Stimulated activated CD8-positive, alpha-beta memory T cell treated with anti-CD3 and anti-CD28 coated beads, Interleukin-7, amount 100 ng/mL, for 4 hours (primary cell): ENCODE measurements at places on chromosomes 5 and 9.
A peak's percentile ranks its signal among the peaks of the same experiment; 100 is the strongest.

- no peak for DNase-seq
Observed at GRCh38 chr5:117245130-117245529, 670.5 kb upstream of the SEMA6A start.

DNA sequence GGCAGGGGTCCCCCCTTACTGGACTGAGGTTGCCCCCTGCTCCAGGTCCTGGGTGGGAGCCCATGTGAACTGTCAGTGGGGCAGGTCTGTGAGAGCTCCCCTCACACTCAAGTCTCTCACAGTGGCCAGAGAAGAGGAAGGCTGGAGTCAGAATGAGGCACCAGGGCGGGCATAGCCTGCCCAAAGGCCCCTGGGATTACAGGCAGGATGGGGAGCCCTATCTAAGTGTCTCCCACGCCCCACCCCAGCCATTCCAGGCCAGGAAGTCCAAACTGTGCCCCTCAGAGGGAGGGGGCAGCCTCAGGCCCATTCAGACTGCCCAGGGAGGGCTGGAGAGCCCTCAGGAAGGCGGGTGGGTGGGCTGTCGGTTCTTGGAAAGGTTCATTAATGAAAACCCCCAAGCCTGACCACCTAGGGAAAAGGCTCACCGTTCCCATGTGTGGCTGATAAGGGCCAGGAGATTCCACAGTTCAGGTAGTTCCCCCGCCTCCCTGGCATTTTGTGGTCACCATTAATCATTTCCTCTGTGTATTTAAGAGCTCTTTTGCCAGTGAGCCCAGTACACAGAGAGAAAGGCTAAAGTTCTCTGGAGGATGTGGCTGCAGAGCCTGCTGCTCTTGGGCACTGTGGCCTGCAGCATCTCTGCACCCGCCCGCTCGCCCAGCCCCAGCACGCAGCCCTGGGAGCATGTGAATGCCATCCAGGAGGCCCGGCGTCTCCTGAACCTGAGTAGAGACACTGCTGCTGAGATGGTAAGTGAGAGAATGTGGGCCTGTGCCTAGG lies at the start of gene CSF2:
CSF2 (plus strand) TSS at position 559 of the 783 bp plus-strand sequence; CDS start at position 594, 35 bp downstream.
- DNase-seq: no peak

DNA sequence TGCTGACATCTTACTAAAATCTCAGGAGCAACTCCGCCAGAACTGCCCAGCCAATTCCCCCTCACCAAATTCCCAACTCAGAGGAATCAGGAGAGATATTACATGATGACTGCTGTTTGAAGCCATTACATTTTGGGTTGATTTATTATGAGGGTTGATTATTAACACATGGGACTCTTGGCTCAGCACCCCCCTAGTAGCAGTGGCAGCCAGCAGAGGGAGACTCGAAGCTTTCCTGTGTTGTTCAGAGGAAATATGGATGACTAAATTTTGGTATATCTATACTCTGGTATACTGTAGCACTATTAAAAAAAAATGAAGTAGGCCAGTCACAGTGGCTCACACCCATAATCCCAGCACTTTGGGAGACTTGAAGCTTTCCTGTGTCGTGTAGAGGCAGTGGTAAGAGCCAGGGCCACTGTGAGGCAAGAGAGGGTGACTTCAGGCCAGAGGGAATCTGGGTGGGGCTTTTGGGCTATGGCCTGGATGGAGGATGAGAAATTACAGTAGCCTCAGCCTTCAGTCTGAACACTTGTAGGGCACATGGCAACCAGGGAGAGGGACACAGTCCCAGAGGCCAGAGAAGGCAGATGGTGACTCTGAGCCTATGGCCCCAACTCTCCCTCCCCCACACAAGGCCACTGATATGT lies 111.4 kb downstream of the LHX2 start:
- DNase-seq: no peak

GRCh38 chr5:109506556-109506955 lies 96.8 kb upstream of the PJA2 start:
- no peak for DNase-seq

- no peak for DNase-seq
Observed at GRCh38 chr9:120922404-120923195, 4.0 kb downstream of the TRAF1 start.

DNA sequence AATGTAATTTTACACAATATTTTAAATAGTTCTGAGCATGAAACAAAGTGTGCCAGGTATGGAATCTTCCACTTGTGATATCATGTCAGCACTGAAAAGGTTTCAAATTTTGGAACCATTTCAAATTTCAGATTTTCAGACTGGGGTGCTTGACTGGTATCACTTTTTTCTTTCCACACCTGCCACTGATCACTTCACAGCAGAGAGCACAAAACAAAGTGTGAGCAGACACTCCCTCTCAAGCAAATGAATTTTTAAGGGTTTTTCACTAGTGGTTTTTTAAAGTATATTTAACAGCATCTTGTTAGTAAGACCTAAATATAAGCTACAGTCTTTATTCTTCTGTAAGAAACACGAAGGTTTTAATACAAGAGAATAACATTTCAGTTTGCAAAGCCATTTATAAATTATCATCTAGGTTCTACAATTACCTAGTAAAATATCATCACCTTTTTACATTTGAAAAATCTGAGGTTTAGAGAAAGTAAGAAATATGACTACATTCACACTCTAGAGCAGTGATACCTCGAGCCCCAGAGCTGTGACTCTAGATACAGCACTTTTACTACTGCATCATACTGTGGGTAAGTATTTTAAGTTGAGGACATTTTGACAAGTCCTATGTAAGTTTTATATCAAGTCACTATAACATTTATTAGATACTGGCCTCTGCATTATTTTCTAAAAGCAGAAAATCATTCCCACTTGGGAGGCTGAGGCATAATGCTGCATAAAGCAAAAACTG lies 14.6 kb downstream of the GOLPH3 start:
- DNase-seq: no peak

DNA sequence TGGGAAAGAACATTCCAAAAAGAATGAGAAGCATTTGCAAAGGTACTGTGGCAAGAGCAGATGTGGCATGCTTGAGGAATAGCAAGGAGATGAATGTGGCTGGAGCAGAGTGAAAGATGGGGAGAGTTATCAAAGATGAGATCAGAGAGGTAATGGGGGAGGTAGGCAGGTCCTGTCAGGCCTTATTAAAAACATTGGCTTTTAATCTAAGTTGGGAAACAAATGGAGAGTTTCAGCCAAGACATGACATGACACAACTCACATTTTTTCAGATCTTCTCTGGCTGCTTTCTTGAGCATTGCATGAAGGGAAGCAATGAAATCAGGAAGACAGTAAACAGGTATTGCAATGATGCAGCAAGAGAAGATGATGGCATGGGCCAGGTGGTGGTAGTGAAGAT lies 120.3 kb downstream of the MUSK start:
- no peak for DNase-seq

GRCh38 chr5:148687427-148687826 lies 33.1 kb upstream of the HTR4 start:
- DNase-seq: no peak

- DNase-seq: no peak
Observed at GRCh38 chr5:54533541-54534190, 16.1 kb downstream of the SNX18 start.

DNA sequence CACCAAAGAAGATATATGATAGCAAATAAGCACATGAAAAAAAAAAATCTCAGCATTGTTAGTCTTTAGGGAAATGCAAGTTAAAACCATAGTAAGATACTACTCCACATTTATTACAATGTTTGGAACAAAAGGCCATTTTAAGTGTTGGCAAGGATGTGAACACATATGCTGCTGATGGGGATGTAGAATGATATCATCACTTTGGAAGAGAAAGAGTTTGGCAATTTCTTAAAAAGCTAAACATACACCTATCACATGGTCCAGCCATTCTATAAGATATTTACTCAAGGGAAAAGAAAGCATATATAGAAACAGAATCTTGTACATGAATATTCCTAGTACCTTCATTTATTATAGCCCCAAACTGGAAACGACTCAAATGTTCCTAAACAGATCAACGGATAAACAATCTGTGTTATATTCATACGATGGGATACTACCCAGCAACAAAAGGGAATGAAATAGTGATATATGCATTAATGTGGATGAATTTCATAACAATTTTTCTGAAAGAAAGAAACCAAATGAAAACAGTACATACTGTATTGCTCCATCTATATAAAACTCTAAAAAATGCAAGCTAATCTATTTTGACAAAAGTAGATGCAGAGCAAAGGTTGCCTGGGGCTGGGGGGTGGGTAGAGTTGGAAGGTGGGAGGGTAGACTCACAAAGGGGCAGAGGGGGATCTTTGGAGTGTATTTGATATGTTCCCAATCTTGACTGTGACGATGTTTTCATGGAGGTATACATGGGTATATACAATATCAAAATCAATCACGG lies 45.7 kb upstream of the SMAD5 start:
- DNase-seq: no peak

DNA sequence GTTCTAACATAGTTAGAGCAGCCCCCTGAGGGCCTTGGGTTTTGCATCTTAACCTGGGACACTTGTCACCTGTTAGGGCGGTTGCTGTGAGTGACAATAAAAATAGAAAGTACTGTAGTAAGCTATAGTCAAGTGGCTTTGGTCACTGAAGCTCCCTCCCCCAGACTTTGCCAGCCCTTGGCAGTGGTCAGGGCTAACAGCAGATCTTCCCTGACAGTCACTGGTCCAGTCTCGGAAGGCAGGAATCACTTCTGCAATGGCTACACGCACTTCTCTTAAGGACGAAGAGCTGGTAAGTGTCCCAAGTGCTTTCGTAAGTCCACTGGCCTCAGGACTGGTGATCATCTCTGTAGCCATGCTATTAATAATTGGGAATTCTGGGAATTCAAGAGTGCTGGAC lies 115.0 kb upstream of the RUSC2 start:
- no peak for DNase-seq

DNA sequence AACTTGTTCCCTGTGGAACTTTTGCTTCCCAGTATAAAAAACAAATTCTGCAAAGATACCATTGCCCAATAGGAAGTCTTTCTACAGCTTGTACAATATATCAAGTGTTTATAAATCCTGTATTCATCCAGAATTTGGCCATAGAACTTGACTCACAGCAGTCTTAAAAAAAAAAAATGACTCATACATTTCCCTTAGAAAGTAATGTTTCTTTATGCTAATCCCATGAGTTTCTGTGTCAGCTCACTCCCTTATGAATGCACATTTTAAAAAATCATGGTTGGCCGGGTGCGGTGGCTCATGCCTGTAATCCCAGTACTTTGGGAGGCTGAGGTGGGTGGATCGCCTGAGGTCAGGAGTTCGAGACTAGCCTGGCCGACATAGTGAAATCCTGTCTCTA lies 89.3 kb upstream of the DMRT1 start:
- no peak for DNase-seq

- no peak for DNase-seq
Observed at GRCh38 chr5:23274171-23274570, 233.2 kb upstream of the PRDM9 start.

DNA sequence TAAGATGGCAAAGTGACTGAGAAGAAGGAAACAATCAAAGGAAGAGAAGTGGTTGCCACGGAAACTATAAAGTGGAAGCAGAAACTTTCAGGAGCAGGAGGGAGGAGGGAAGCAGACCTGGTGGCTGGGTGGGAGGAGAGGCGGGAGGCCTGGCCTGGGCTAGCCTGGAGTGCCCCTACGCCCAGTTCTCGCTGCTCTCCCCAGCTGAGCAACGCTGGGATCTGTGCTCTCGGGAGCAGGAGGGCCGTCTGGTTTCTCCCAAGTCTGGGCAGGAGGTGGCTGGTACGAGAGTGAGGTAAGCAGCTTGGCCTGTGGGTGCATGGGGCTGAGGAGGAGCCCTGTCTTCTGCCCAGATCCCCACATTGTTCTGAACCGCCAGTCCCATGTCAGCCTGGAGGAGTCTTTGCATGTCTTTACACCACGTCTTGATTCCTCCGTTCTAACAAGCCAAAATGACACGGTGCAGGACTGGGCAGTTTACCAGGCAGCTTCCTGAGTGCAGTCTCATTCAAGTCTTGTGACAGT lies 15.0 kb upstream of the DAB2IP start:
- no peak for DNase-seq

GRCh38 chr9:131395157-131396098 lies 1.5 kb downstream of the PRRC2B start:
- peak; percentile 65 for DNase-seq

DNA sequence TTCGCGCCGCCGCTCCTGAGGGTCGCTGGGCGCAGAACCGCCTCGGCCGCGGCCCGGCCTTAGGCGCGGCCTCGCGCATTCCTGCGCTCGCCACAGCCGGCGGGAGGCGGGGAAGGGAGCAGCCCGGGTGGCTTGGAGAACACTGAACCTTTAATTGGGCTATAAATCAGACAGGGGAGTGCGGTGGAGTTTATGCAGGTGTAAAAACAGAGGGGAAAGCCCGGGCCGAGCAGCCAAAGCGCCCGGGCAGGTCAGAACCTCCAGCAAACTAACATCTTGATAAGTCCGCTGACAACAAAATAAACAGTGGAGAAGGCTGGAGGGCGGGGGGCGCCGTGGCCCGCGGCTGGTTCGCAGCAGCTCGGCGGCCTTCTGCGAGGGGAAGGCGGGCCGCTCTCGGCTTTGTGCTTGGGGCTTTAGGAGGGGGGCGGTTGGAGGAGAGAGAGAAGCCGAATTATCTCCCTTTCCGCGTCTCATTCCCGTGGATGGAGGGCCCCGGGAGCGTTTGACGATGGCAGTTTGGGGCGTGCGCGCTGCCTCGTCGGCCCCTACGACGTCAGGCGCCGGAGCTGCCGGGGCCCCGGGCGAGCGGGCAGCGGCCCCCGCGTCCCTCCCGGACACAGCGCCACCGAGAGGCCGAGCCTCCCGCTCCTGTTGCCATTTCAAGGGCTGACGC lies 11.3 kb downstream of the FOXD1 start:
- DNase-seq: no peak

GRCh38 chr5:171628633-171628974 lies 157.0 kb upstream of the SMIM23 start:
- DNase-seq: no peak

- no peak for DNase-seq
Observed at GRCh38 chr5:76690037-76690679, 25.8 kb upstream of the F2R start.

GRCh38 chr9:135370411-135371375 lies 108.9 kb upstream of the PPP1R26 start:
- DNase-seq: no peak

- DNase-seq: no peak
Observed at GRCh38 chr9:90442723-90443122, 199.9 kb downstream of the DIRAS2 start.

- DNase-seq: no peak
Observed at GRCh38 chr9:15618540-15619331, 65.9 kb downstream of the CCDC171 start.

GRCh38 chr5:91146230-91146629 lies 236.9 kb downstream of the ARRDC3 start:
- DNase-seq: no peak

DNA sequence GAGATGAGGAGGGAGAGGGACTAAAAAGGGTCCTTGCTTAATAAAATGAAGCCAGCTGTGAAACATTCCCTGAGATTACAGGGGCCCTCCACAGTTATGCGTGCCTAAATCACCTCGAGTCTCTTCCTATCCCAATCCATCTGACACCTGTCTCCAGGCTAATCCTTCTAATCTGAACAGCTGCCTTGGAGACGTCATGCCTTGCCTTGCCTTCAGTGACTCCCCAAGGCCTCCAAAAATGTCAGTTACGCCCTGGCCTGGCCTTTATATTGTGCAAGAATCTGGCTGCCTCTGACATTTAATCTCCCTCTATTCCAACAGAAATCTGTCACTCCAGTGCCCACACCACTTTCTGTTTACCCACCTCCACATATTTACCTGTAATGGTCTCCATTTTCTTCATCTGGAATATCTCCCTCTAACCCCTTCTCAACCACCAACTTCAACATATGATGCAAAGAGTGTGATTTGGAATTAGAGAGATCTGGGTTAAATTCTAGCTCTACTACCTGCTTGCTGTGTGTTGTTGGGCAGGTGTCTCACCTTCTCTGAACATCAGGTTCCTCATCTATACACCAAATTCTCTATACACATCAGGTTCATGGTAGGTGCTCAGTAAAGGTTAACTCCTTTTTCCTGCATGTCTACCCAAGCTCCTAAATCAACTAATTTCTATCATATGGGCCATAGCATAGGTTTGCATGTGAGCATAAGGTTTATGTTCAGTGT lies 57.9 kb downstream of the PTCD2 start:
- DNase-seq: no peak
